NCI-H774 (cell line): ENCODE measurements at places on chromosomes 7 and 10.

GRCh38 chr10:3417096-3417495, 244.5 kb upstream of the PITRM1 start:
- DNase-seq = no peak

- DNase-seq = no peak
Observed at GRCh38 chr7:55532150-55532917, 40.0 kb downstream of the VOPP1 start.

GRCh38 chr10:69228151-69228550, 8.0 kb downstream of the HKDC1 start:
- no peak for DNase-seq

DNA sequence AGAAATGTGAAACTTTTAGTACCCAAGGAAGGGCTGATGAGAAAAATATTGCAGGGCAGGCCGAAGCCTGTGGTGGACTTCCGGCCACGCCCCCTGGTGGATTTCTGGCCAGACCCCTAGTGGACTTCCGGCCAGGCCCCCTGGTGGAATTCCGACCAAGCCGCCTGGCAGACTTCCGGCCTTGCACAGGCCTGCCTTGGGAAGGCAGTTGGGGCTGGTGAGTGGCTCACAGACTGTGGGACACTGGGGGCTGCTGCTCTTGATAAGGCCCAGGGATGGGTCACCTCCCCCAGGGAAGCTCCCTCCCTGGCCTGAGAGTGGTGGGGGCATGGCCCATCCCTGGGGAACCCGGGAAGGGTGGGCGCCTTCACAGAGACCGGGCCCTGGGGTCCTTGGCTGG, 116.4 kb upstream of the MKI67 start:
- DNase-seq = no peak

DNA sequence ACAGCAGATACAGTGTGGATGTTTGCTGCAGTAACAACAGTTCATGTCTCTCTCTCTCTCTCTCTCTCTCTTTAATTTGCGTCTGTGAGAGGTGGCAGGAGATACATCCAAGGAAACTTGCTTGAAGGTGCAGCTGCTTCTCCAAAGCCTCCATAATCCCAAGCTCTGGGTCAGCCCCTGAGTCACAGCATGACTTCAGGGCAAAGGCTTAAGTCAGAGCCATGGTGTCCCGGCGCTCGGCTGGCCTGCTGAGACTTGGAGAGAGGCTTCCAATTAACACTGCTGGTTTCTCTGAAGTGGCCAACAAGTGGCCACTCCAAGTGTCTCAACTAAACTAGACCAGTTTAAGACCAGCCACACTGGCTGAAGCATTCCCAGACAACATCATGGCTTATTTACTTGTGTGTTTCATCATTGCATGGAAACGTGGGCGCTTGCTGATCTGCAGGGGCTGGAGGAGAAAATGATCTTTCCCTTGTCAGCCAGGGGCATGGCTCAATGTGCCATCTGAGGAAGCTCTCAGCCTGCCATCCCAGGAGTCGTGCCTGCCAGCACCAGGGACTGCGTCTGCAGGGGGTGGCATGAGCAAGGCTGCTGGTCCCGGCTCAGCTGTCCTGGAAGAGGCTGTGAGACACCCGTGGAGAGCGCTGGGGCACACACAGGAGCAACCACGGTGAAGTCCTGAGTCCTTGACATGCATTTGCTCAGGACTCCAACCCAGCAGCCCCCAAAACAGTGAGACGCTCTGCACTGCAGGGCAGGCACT, 254.2 kb downstream of the COBL start:
- DNase-seq = peak; percentile 3

GRCh38 chr10:44959247-44960087, at the start of gene RASSF4:
Gene RASSF4 (plus strand): TSS chr10:44959802. CDS start chr10:44970203, 10,401 bp downstream.
- peak; percentile 79 for DNase-seq

GRCh38 chr10:5976512-5977470, 552 bp downstream of the IL15RA start:
- peak; percentile 3 for DNase-seq

DNA sequence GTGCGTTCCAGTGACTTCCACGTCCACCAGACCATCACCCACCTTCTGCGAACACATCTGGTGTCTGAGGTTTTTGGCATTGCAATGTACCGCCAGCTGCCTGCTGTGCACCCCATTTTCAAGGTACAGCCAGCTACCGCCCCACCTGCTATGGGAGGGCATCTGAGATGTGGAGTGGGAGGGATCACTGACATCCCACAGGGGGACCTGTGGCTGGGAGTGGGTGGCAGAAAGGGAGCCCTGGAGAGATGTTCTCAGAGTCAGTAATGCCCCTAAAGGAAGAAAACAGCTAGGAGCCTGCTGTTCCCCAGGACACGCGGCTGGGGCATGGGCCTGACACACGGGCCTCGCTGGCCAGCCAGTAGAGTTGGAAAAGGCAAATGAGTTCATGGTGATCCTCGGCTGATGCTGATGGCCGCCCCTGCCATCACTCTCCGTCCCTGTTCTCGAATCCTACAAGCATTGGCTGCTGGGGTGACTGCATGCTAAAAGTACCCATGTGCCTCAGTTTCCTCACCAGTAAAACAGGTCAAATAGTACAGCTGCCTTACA, 66.6 kb downstream of the ALOX5 start:
- DNase-seq = no peak

DNA sequence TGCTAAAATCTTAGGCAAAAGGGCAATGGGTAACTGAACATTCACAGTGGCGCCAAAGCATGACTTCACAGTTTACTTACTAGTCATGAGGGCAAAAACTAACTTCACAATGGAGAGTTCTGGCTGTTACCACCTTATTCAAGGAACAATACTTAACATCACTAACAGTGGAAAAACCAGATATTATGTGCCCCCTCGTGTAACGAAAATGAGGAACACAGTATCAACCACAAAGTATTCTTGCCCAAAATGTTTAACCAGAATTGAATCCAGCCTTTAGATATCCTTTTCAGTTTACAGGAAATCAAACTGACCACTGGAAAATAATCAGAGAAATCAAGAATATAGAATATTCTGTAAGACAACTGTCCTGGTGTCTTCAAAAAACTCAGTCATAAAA, 9.5 kb downstream of the C7orf25 start:
- DNase-seq = no peak

GRCh38 chr10:120593693-120594092, 136.7 kb downstream of the PLPP4 start:
- no peak for DNase-seq
